ENCODE measurements at places on chromosomes 7 and 10.

DNA sequence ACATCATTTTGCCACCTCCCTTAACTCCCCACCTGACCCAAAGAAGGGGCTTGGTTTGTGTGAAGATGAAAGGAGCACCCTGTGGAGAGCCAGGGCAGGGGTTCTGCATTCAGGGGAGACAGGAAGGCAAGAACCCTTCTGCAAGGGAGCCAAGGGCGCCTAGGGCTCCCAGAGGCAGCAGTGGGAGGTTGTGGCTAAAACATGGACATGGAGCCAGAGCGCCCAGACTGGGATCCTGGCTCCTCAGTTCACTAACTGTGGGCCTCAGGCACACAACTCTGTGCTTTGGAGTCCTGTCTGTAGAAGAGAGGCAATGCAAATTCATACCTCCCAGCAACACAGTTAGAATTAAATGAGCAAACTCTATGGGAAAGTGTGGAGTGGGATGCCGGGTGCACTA is 123.1 kb upstream of the MACROH2A2 start:
- no peak for DNase-seq

DNA sequence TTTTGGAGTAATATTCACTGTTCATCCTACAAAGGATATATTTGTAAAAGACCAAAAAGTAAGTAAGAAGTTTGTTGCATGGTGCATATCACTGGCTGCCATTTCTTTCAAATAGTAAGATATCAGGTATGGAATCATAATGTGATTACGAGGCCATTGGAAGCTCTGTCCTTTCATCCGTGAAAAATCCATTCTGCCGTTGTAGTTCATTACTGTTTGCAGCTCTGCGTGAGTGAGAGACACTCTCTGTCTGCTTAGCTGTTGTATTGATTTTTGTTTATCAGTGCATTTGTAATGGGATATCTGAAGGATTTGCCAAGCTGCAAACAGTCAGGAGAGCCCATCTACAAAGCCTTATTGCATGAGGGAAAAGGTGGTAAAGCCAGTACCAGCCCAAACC is 44.1 kb upstream of the SLC39A12 start:
- no peak for DNase-seq

DNA sequence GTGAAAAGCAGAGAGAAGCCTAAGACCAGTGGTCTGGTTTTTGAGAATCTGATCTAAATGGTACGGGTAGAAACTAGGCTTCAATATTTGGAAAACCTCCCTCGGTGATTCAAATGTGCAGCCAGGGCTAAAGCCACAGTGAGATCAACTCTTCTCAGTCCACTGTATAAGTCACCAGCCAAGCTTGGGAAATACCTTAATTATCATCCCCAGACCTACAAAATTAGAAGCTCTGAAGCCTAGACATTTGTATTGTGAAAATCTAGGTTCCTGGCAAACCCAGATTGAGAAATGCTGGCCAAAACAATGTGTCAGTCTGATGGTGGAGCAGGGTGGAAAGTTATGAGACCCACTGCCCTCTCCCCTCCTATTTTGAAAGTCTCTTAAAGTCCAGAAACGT is 131.7 kb downstream of the DGKI start:
- no peak for DNase-seq

- DNase-seq, result no peak
Measured at GRCh38 chr7:11591055-11591633, 240.9 kb downstream of the THSD7A start.

GRCh38 chr10:67836488-67836887 is 1.5 kb downstream of the DNAJC12 start:
- DNase-seq, result no peak

DNA sequence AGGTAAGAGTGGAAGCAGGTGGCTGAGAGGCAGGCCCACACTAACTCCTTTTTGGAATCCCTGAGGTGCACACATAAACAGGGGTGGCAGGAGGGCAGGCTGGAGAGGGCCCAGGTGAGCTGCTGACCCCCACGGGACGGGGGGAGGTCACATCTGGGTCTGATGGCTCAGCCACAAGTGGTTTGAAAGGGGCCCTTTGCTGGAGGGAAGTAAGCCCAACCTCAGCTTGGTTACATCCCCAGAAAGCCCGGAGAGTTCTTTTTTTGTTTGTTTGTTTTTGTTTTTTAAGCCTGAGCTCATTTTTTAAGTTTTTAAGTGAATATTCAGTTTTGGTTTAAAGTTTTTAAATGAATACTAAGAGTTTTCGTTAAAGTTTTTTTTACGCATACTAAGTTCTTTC is 72.8 kb upstream of the CUX1 start:
- DNase-seq, result no peak
